ENCODE measurements at places on chromosomes 2 and 18. TPM values are rescaled to one million over a fixed set of nuclear protein-coding genes. Genes with fewer than 3 reads are reported as not detected.

HOXD13 gene
- not detected for total RNA-seq

- no peaks in the 10 kb centered on the region for H3K36me3 ChIP-seq
- peak overlapping the region; percentile 61 for H3K27ac ChIP-seq
- peaks cover 4% of the 10 kb centered on the region for H3K4me1 ChIP-seq
These were observed 293 bp upstream of the D2HGDH start for GRCh38 chr2:241734208-241734466.

GRCh38 chr2:174610243-174610995, 12.8 kb upstream of the WIPF1 start:
- H3K36me3 ChIP-seq, result no peaks in the 10 kb centered on the region
- no peak overlapping the region for H3K27ac ChIP-seq
- H3K4me1 ChIP-seq, result peaks cover 73% of the 10 kb centered on the region
- no peak overlapping the region for H3K4me3 ChIP-seq
- no peaks in the 10 kb centered on the region for H3K27me3 ChIP-seq

GRCh38 chr18:75097491-75098225, 111.3 kb downstream of the PTGR3 start:
- no peaks in the 10 kb centered on the region for H3K27me3 ChIP-seq
- no peak overlapping the region for H3K4me3 ChIP-seq
- no peak for DNase-seq
- no peaks in the 10 kb centered on the region for H3K36me3 ChIP-seq
- H3K27ac ChIP-seq, result no peak overlapping the region
- H3K4me1 ChIP-seq, result no peaks in the 10 kb centered on the region

All from thoracic aorta (tissue), 2 donors.